ENCODE measurements at places on chromosomes 11 and 22.
A peak's percentile ranks its signal among the peaks of the same experiment; 100 is the strongest.

DNA sequence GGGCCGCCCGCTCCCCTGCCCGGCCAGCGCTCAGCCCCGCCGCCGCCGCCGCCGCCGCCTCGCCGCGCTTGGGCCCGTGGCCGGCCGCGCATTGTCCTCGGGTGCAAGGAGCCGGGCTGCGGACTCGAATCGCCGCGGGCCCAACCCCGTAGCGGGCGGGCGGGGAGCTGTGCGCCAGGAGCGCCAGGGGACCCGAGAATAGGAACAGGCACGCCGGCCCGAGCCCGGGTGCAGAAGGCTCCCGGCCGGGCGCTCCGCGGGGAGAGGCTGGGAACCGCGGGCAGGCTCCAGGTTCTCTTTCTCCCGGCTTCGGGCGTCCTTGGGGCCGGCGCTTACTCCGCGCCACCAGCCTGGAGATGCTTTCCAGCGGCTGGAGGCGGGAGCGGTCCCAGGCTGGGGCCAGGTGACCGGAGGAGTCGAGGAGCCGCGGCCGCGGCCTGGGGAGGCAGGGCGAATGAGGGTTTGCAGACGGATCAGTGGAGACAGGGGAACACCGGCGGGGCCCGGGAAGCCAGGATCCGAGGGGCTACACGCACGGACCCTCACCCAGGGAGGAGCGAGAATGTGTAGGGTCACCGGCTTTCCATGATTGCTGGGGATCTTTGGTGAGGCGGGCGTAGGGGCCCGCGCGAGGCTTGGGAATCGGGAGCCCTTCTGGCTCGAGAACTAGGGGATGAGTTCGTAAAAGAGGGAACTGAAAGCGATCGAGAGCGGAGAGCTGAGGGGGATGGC lies 726 bp downstream of the PKNOX2 start:
- peak; percentile 93 for DNase-seq

GRCh38 chr22:19434401-19434800 lies 2.1 kb downstream of the MRPL40 start:
- DNase-seq, result no peak

DNA sequence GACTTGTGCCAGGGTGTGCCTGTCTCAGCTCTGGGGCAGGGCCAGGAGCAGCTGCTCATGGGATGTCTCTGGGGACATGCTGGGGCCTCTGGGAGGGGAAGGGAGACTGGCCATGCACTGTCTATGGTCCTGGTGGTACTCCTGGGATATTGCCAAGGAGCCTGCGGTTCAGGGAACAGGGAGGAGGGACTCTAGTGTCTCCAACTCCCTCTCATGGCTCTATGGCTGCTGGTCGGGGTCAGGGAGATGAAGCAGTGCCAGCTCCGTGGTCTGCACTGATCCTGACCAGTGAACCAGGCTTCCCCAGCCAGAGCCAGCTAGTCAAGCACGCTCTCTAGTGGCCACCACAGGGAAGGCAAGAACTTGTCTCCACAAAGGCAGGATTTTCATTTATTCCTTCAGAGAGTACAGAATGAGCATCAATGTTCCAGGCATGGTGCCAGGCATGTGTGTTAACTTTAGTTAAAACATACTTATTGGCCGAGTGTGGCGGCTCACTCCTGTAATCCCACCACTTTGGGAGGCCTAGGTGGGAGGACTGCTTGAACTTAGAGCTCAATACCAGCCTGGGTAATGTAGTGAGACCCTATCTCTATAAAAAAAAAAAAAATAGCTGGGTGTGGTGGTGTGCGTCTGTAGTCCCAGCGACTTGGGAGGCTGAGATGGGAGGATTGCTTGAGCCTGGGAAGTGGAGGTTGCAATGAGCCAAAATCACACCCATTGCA lies 2.5 kb upstream of the BEST1 start:
- peak; percentile 89 for DNase-seq

DNA sequence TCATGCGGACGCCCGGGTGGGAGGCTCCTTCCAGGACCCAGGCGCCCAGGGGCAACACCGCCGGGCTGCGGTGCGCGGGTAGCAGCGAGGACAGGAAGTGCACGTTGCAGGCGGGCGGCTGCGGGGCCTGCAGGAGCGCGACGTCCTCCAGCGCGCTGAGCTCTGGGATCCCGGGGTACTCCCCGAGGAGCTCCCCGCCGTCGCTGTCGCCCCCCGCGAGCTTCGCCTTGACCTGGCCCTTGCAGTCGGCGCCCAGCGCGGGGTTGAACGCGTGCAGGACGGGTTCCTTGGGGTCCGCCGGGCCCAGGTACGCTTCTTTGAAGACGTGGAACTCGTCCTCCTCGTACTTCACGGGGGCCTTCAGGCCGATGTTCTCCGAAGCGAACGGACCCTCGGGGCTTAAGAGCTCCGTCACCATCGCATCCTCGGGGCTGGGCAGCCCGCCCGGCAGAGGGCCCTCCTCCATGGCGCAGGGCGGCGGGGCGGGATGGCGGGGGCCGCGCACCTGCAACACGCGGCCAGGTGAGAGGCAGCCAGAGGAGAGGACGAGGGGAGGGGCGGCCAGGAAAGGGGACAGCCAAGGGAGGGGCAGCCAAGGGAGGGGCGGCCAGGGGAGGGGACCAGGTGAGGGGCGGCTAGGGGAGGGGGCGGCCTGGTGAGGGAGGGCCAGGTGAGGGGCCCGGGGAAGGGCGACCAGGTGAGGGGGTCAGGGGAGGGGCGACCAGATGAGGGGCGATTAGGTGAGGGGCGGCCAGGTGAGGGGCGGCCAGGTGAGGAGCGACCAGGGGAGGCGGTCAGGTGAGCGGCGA lies 921 bp downstream of the TESMIN start:
- DNase-seq, result no peak

- DNase-seq, result no peak
Measured at GRCh38 chr22:27110665-27111451, 453.5 kb downstream of the MIAT start.

DNA sequence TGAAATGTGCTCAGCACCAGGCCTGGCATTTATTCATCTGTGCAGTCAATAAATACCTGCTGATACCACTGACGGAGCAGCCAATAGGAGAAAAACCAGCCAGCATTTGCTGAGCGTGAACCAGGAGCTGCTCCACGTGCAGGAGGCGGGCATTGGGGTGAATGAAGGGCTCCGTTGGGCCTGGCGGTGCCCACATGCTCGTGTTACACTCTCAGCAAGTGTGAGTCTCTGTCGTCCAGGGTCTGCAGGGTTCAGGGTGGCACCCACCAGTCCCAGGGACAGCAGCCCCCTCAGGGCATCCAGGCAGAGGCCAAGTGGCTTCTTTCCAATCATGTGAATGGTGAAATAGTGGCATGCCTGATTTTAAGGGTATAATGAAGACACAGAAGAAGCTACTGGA lies 4.2 kb upstream of the RPS19BP1 start:
- no peak for DNase-seq

DNA sequence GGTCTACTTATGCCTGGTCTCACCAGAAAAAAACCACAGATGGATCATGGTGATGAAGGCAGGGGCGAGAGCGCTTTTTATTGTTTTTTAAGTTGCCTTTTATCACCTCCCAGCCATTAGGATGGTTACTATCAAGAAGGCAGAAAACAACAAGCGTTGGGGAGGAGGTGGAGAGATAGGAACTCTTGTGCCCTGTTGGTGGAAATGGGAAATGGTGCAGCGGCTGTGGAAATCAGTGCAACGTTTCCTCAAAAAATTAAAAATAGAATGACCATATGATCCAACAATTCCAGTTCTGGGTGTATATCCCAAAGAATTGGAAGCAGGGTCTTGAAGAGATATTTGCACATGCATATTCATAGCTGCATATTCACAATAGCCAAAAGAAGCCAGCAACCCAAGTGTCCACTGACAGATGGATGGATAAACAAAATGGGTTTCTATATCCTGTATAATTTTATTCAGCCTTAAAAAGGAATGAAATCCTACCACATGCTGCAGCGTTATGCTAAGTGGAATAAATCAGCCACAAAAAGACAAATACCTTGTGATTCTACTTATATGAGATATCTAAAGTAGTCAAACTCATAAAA lies 20.5 kb upstream of the ACRV1 start:
- DNase-seq, result no peak

GRCh38 chr11:133269267-133269666 lies 263.0 kb downstream of the OPCML start:
- DNase-seq, result no peak

DNA sequence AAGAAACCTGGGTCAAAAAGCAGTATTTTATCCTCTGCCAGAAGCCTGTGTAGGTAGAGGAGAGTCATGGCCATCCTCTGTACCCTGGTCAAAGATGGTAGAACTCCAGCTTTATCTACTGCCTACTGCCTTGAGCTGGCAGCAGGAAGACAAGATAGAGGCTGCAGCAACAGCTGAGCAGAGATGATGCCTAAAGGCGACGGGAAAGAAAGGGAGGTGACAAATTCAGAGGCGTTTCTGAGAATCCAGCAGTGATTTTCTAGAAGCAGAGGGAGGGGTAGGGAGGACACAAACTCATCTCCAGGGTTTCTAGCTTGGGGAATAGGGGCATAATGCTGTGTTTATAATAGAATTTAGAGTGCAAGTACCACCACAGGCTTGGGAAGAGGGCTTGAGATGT lies 15.5 kb upstream of the C1QTNF4 start:
- no peak for DNase-seq

GRCh38 chr11:13114566-13115379 lies 105.7 kb downstream of the RASSF10 start:
- peak; percentile 38 for DNase-seq

GRCh38 chr11:61966734-61967115 lies 709 bp downstream of the FTH1 start:
- peak; percentile 30 for DNase-seq

- DNase-seq, result no peak
Measured at GRCh38 chr11:64119700-64120099, 46.2 kb downstream of the MACROD1 start.

DNA sequence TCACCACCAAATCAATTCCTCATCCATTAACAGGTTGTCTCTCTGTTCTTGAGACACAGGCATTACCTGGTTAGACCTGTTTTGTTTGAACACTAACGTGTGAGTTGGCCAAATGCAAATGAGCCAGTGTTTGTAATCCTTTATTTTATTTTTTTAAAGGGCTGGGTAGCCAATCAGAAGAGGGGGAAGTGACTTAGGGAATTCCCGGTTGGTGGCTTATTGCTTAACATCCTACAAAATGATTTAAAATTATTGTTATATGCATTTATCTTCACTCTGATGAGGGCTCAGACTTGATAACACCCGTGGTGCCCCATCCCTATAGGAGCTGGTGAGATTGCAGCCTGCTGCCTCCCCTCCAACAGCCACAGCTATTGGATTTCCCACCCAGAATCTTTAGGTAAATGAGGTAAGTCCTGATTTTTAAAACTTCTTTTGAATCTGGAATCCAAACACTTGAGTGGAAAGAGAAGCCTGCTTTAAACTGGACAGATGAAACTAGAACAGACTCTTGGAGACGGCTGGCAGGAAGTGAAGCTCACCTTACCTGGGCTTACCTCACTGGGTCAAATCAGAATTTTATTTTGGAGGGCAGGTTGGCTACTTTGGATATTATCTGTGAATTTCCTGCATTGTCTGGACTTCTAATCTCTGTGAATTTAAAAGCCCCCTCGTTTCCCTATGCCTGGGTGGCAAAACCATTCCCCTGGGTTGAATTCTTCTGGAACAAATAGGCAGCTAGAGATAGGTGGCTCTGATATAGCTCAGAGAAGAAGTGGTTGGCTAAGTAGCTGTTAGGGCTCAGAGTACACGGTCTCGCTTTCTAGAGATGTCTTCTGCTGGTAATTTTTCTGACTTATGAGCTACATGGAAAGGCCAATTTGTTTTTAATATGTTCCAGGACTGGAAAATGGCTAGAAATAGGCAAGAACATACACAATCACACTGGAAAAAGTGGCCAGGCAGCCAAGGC lies at the start of gene EHF:
Gene EHF (plus strand): TSS at position 274 of the 973 bp plus-strand sequence. CDS start 21,538 bp downstream, outside the sequence.
- DNase-seq, result no peak

GRCh38 chr22:38862375-38863329 lies 9.4 kb downstream of the CBX6 start:
- no peak for DNase-seq

- DNase-seq, result no peak
Measured at GRCh38 chr11:121536126-121536525, 83.4 kb upstream of the SORL1-AS1 start.

GRCh38 chr11:75319035-75319877 lies 32.2 kb downstream of the ARRB1 start:
- DNase-seq, result no peak

GRCh38 chr11:38060920-38061319 lies 1462.9 kb upstream of the RAG2 start:
- DNase-seq, result no peak

DNA sequence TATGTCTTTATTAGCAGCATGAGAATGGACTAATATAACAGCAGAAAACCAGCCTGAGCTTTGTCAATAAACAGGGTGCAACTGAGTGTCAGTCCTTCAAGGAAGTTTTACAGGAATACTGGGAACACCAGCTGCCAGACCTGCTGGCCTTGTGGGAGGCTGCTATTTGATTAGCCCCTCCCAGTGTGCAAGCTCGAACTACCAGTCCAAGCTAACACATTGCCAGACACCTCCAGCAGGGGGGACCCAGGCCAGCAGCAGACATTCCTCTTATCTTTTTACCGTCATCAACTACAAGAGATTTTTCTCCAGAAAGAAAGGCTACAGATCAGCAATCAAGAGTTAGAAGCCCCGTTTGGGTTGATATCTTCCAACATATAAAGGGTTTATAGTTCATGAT lies 942.8 kb upstream of the TENM4 start:
- DNase-seq, result no peak

- DNase-seq, result peak; percentile 56
Measured at GRCh38 chr11:14974515-14975251, 2.5 kb upstream of the CALCA start.

DNA sequence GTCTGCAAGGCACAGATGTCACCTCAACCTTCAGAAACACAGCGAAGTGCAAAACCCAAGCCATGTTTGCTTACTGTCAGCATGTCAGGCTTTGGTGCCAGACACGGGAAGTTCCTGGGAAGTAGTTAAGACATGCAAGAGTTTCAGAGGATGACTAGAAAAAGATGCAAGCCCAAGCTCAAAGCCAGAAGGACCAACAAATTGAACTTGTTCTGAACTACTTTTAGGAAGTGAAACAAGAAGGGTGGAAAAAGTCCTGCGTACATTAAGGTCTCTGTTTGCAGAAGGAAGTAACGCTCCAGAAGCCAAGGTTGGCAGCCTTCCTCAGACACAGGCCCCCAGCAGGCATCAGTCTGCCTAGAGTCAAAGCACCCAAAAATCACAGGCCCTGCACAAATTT lies 2.6 kb downstream of the AP1B1 start:
- no peak for DNase-seq

- DNase-seq, result no peak
Measured at GRCh38 chr11:117438371-117439000, 110.8 kb downstream of the CEP164 start.

DNA sequence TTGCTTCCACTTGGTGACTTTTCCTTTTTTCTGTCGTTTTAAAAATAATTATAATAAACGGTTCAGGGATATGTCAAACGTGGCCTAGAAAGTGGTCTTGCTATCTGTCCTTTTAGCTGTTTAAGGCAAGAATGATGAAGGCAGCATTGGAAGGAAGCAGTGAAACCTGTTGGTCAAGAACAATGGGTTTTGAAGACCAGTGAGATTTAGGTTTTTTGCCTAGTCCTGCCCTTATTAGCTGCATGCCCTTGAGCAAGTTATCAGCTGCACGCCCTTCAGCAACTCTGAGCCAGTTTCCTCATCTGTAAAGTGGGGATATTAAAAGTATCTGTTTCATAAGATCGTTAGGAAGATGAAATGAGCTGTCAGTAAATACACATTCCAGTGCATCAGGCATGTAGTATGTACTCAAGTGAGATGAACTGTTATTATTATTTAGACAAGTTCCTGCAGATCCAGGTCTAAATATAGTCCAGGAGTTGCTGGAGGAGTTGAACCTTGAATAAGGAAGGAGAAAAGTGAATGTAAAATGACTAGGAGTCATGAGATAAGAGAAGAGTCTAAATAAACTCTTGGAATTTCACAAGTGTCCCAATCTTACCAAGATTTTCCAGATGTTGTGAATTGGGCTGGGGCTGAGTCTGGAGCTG lies 90.8 kb upstream of the HSD17B12 start:
- no peak for DNase-seq

- DNase-seq, result no peak
Measured at GRCh38 chr22:50522806-50523438, 2.5 kb downstream of the SCO2 start.

Measured in 8988T (cell line).